Fibroblast of skin of left biceps (primary cell): ENCODE measurements at places on chromosomes 4 and X.

- DNase-seq, result no peak
Measured at GRCh38 chrX:67673741-67674274, 130.0 kb downstream of the AR start.

- DNase-seq, result no peak
Measured at GRCh38 chr4:110002326-110002725, 89.6 kb downstream of the EGF start.

GRCh38 chr4:99746443-99746842, 70.2 kb upstream of the DAPP1 start:
- DNase-seq, result no peak

DNA sequence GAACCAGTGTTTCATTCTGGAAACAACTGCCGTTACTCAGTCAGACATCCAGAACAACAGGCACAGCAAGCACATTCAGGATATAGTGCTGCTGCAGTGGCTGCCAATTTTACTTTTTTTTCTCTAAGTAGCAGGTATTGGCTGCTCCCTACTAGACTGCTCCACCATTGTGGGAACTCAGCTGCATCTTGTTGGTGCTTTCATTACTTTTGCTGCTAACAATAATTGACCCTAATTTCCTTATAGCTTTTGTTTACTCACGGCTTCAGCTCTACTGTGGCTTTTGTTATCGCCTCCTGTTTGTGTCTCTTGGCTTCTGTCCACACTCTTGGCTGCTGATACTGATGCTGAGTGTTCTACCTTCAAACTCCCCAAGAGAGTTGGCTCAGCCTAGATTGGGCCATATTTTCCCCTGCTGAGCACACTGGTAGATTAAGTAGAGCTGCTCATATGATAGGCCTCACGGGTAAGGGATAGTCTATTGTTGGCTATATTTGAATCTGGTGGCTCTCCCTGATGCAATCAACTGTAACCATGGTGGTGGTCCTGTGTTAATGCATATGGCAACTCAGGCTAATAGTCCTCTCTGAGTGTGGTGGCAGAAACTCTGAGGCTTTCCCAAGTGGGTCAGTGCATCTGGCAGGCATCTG, 44.5 kb upstream of the IL2 start:
- no peak for DNase-seq

DNA sequence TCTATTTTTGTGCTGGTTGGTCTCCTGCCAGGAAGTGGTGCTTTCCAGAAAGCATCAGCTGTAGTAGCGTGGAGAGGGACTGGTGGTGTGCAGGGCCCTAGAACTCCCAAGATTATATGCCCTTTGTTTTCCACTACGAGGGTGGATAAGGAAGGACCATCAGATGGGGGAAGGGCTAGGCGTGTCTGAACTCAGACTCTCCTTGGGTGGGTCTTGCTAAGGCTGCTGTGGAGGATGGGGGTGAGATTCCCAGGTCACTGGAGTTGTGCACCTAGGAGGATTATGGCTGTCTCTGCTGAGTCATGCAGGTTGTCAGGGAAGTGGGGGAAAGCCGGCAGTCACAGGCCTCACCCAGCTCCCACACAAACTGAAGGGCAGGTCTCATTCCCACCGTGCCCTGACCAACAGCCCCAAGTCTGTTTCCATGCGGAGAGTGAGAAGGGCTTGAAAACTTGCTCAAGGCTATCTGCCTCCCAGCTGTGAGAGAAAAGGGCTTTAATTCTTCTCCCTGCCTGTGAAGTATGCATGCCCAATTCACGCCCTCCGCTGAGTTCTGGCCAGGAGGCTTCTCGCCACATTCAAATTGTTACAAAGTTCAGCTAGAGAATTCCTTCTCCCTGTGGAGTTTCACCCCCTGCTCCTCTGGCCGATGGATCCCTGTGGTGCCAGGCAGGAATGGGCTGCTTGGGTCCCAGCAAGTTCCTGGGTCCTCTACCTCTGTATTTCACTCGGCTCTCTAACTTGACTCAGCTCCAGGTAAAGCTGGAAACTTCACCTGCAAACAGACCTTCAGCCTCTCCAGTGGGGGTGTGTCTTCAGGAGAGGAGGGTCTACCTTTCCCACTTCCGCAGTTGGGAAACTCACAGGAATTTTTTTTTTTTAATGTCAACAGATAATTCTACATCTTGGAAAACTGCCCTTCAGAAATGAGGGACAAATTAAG, 7.7 kb upstream of the CSTF2 start:
- no peak for DNase-seq

GRCh38 chr4:137226221-137226620, 306.1 kb downstream of the PCDH18 start:
- DNase-seq, result no peak

DNA sequence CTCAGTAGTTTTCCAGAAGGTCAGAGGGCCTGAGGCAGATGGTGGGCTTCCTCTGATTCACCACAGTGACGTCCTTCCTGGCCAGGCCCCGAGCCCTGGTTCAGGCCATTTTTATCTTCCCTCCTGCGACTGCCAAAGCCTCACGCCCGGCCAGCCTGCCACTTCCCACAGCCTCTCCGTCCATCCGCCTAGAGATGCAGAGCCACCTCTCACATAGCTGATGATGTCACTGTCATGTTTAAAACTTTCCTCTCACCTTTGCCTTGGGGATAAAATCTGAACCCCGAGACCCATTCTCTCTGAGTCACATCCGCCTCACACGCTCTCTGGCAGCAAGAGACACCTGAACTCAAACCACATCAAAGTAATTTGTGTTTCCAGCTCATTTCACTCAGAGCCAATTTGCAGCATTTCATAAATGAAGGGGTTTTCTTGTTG, 175.3 kb downstream of the QDPR start:
- no peak for DNase-seq

DNA sequence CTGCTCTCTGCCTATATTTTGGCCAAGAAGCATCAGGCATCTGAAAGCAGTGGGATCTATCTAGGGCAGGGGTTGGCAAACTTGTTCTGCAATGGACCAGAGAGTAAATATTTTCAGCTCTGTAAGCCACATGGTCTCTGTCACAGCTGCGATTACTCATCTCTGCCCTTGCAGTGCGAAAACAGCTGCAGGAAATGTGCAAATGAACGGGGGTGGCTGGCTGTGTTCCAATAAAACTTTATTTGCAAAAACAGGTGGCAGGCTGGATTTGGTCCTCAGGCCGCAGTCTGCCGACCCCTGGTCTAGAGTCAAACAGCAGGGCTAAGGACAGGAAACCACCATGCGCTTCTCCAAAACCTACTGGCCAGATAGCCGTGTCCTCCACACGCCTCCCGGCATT, 48.6 kb downstream of the ACOX3 start:
- no peak for DNase-seq

DNA sequence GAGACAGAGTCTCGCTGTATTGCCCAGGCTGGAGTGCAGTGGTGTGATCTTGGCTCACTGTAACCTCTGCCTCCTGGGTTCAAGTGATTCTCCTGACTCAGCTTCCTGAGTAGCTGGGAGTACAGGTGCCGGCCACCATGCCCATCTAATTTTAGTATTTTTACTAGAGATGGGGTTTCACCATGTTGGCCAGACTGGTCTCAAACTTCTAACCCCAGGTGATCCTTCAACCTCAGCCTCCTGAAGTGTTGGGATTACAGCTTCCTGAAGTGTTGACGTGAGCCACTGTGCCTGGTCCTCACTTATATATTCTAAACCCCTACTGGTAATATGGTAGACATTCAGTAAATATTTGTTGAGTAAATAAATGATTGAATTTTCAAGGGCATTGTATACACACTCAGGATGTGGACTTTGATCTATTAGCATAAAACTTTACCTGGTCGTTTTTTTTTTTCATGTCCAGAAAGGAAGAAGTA, 33.0 kb downstream of the MTHFD2L start:
- no peak for DNase-seq

DNA sequence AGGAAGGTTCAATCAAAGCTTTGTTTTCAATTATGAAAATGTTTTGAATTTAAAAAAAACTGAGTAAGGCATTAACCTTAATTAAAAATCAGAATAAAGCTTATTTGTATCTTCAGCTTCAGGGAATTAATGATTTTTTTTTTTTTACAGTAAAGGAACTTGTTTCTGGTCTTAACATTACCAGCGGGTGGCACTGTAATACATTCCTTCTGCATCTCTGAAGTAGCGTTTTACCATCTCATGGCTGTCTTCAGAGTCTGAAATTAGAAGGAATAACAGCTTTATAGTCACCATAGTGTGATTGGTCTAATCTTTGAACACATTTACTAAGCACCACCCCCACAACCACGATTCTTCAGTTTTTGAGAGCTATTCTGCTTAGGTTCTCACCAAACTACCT, 102.6 kb downstream of the IL1RAPL2 start:
- DNase-seq, result no peak

DNA sequence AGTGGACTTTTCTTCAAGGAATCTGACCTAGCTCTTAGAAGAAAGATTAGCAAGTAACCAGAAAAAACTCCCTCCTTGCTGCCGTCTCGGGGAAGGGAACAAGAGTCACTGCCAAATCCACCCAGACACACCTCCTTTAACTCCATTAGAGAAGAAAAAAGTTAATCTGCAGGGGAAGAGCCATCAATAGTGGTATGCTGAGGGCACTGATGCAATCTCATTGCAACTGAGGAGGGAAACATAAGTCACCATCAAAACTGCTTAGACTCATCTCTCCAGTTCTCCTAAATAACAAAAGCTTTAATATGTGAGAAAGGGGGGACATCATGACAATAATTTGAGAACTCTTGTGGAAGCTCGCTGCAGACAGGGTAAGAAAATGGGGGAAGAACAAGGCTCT, 49.3 kb upstream of the MAGED4B start:
- no peak for DNase-seq
